ENCODE measurements at places on chromosomes 13 and 19.

DNA sequence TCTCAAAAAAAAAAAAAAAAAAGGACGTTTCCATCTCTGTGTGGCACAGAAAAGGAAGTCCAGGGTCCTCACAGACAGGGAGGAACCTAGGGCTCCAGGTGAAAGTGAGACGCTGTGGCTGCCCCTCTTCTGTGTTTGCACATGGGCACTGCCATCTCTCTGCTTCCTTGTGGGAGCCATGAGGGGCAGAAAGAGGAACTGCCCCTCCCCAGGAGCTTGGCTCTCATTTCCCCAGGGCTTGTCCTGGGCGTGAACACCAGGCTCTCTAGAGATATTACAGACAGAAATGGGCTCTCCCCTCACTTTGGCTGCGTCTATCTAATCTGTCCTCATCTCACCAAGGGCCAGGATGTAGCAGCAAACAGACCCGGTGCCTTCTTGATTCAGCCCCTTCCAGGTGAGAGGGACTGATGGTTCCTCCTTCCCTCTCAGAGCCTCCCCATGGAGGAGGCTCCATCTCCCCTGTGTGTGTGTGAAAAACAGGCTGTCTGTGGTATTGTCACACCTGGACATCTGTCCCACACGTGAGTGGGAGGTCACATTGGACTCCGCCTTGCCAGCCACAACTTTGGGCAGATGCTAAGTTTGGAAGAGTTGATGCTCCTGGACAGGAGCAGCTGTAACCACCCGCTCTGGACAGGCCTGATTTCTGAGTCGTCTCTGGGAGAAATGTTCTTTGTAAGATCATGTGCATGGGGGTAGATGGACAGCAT lies 840 bp upstream of the LILRA4 start:
- no peak for DNase-seq

DNA sequence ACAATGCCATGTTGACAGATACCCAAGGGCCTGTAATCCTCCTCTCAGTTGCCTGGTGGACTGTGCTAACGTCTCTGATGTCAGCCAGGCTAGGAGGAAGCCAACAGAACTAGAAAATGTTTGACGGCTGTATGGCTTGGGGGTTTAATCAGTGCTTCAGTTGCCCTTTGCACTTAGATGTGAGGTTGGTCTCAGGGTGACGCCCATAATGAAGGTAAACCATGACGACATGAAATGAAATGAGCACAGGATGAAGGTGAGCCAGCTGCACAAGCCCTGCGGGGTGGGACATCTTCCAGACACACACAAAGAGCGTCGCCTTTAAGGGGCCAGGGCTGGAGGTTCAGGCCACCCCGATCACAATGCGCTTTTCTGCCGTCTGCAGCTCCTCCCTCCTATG lies 127.2 kb downstream of the CRYL1 start:
- DNase-seq = no peak

- no peak for DNase-seq
Measured at GRCh38 chr13:95073747-95074311, 227.4 kb downstream of the ABCC4 start.

GRCh38 chr19:46639358-46640182 lies 3.6 kb upstream of the GNG8 start:
- DNase-seq = no peak

- no peak for DNase-seq
Measured at GRCh38 chr19:23560051-23560450, 127.0 kb downstream of the ZNF675 start.

DNA sequence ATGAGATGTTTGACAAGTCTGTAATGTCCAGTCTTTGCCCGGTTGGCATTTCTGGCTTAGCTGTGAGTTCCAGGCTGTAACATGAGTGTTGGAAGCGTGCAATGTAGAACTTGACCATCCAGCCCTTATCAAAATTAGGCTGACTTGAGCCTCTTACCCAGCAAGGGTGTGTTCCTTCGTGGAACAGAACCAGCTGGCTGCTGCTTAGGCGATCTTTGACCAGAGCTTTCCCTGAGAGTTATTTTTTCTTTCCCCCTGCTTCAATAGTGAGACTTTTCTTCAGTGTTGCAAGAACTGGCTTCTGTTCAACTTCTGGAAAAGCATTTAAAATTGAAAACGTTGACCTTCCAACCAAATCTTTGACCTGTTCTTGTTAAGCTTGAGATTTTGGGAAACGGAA lies 6.5 kb downstream of the TNFSF13B start:
- no peak for DNase-seq

DNA sequence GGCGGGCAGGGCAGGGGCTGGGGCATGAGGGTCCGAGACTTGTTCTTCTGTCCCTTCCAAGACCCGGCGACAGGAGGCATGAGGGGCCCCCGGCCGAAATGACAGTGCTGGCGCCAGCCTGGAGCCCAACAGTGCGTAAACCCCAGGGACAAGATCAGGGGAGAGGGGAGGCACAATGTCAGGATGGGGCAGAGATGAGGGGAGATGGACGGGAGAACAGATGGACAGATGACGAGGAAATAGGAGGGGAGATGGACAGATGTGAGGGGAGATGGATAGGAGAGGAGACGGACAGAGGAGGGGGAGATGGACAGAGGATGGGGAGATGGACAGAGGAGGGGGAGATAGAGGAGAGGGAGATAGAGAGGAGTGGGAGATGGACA lies 518 bp downstream of the FLT3LG start:
- no peak for DNase-seq

GRCh38 chr19:31066385-31066784 lies 282.9 kb downstream of the TSHZ3 start:
- DNase-seq = no peak

- no peak for DNase-seq
Measured at GRCh38 chr13:27960362-27961226, 8.5 kb downstream of the CDX2 start.

GRCh38 chr19:752652-753517 lies 2.0 kb downstream of the MISP start:
- no peak for DNase-seq

DNA sequence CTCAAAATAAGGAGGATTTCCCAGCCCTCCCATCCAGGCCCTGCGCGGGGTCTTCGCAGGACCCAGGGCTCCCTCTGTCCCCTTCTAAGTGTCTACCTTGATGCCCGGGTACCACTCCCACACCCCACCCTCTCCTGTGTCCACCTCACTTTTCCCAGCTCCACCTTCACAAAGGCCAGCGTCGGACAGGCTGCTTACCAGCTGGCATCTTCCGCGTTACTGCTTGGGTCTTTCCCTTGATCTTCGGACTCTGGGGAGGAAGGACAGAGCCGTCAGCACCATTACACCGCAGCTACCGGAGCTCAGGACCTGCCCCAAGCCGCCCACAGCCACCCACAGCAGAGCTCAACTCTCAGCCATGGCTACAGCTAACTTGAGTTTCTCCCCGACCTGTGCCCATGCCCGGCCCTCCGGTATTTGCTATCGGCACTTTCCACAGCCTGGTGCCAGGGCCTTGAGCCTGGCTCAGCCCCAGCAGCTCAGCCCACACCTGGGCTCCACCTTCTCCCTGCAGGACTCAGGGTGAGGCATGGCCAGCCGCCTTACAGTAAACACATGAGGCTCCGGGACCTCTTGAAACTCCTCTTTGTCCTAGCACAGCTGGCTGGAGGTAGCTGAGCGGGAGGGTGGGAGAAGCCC lies 3.8 kb downstream of the C13orf46 start:
- DNase-seq = no peak

- no peak for DNase-seq
Measured at GRCh38 chr19:14507704-14508542, 10.3 kb downstream of the DNAJB1 start.

DNA sequence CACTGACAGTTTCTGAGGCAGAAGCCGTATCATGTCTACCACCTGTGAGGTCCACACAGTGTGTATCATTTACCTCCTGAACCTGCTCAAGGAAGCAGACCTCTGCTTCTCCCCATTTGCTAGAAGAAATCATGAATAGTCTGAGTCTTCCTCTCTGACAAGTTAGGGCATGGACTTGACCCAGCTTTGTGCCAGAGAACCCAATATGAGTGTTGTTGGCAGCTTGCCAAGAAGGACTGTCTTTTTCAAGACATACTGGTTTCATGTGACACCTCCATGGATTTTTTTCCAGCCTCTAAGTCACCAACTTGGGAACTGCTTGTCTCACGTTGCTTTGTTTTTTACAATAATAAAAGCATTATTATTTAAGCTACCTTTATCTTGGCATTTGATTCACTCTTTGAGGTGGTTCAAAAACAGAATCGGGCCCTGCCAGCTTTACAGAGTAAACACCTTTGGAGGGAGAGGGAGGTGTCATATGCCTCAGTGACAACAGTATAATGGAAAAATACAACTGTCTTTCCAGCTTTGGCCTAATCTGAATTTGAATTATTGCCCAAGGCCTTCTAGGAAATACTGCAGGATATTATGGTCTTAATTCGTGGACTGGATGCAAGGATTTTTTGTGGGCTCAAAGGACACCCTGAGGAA lies 9.6 kb downstream of the ZNF211 start:
- DNase-seq = no peak

DNA sequence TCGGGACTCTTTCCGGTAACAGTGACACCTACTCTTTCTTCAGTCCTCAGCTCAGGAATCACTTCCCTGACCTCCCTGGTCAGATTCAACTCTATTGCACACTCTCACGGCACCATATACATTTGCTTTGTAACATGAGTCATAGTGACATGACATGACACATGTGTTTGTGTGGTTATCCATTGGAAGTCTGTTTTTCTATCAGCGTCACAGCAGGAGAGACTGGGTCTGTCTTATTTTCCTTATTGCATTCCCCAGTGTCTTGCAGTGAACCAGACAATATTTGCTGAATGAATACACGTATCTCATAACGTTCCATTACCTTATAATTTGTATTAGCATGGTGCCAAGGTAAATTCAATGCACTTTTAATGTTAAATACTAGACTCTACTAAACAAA lies 102.0 kb downstream of the DCLK1 start:
- no peak for DNase-seq

GRCh38 chr19:33667881-33668280 lies 46.1 kb downstream of the CHST8 start:
- DNase-seq = no peak

DNA sequence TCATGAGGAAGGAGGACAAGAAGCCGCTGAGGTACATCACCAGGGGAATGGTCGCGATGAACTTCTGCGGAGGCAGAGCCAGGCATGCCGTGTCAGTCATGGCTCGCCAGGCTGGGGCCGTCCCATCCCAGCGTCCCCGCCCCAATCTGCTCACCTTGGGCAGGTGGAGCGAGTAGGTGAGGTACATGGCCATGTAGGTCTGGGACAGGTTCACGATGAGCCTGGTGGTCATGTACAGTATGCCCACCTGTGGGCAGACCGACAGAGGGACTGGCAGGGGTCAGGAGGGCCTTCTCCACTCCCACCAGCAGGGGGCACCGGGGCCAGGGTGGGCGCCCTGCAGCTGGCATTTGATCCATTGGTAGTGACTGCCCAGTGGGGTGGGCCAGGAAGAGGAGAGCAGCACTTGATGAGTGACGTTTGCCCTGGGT lies 8.3 kb downstream of the TEKTIP1 start:
- peak; percentile 32 for DNase-seq

DNA sequence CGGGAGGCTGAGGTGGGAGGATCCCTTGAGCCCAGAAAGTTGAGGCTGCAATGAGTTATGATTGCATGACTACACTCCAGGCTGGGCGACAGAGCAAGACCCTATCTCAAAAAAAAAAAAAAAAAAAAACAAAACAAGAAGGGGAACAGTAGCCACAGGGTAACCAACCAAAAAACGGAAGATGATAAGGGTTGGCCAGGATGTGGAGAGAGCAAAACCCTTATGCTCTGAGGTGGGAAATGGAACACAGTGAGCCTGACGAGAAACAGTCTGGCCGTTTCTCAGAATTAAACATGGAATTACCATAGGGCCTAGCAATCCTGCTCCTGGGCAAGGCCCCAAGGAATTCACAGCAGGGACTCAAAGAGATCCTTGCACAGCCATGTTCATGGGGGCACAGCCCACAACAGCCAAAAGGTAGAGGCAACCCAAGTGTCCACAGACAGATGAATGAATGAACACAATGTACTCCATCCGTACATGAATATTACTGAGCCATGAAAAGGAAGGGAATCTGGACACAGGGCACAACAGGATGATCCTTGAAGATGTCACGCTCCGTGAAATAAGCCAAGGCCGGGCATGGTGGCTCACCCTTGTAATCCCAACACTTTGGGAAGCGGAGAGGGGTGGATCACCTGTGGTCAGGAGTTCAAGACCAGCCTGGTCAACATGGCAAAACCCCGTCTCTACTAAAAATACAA lies 11.3 kb downstream of the NMRK2 start:
- no peak for DNase-seq

DNA sequence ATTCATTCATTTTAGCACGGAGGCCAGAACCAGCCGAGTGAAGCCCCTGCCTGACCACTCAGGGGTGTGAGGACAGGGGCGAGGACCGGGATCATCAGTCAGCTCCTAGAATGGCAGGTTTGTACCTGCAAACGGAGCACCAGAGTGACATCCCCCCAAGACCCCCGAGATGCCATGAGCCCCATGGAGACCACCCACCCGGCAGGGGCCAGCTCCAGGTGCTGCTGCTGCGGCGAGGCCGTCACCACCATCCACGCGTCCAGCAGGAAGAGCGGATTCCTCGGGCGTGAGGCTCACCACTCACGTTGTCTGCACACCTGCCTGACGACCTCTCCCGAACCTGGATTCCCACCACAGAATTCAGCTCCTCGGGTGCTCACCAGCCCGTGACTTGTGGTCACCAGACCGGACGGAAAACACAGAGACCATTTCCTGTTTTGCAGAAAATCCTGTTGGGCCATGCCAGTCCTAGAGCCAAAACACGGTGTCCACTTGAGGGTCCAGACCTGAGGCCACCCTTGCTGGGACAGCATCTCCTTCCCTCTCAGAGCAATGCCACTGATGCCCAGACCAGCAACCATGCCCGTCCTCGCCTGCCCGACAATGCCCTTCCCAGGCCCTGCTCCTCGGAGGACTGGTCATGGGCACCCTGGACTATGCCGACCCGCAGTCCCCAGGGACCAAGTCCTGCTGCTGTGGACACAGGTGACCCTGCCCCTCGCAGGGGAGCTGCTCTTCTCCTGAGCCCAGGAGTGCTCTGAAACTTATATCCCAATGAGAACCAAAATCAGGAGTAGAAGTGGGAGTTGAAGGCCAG lies 74.2 kb downstream of the RASA3 start:
- no peak for DNase-seq
